T follicular helper cell (primary cell): ENCODE measurements at places on chromosomes 16 and 17.

DNA sequence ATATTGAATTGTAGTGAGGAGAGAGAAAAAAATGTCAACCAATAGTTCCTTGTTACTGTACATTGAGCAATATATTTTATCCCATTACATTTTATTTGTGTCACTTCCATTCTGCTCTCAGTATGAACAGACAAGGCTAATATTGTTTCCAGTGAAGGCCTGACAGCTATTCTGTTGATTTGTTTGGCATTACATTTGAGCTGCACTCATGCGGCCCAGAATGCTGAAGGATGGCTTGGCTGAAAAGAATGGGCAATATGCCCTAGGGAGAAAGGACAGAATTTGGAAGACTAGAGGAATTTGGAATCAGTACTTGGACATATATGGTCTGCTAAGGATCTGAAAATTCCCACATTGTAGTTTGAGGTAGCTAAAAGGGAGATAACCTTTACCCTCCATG lies 1294.4 kb downstream of the CDH8 start:
- DNase-seq = no peak

GRCh38 chr17:45222014-45222288 lies 266 bp downstream of the FMNL1 start:
- DNase-seq = no peak

- DNase-seq = no peak
Measured at GRCh38 chr16:79380995-79381602, 219.4 kb downstream of the MAF start.

- DNase-seq = no peak
Measured at GRCh38 chr17:79890706-79891105, 51.5 kb upstream of the CBX4 start.

DNA sequence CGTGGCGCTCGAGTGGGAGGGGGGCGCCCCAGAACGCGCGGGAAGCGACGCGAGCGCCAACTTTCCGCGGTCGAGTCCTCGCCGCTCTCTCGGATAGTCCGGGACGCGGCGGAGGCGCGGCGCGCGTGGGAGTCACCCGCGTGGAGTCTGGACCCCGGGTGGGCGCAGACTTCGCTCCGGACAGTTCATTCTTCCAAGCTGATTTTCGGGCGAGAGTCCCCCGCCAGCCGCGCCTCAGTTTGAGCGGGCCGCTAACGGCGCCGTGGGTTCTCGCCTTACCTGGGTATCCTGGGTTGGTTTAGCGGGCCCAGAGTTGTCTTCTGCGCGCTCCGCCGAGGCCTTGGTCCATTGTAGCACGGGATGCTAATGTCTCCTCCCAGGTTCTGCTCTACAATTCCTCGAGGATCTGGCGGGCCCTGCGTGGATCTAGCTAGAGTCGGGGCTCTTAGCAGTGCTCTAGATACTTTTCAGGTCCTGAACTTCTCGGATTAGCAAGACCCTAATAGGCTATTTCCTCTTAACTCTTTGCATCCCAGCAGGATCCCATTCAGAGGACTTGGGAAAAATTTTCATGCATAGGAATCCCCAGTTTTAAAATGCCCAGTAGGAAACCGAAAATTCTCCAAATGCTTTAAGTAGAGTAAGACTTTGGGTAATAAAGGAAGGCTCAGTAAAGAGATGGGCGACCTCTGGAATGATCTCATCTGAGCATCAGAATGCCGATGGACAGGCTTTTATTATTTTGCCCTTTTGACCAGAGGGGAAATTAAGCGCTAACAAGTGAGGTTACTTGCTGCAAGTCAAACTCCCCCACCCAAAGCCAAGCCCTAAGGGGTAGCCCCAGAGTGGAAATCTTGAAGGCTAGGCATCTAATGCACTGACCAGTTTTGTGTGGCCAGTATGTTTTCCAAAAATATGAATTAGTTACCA lies 537 bp upstream of the GJC1 start:
- no peak for DNase-seq

GRCh38 chr16:3938843-3939624 lies 58.5 kb upstream of the CREBBP start:
- DNase-seq = peak; percentile 47
